ENCODE measurements at places on chromosomes 6 and 20.

- DNase-seq = no peak
These were observed 146.6 kb downstream of the DHX35 start for GRCh38 chr20:39108746-39109145.

DNA sequence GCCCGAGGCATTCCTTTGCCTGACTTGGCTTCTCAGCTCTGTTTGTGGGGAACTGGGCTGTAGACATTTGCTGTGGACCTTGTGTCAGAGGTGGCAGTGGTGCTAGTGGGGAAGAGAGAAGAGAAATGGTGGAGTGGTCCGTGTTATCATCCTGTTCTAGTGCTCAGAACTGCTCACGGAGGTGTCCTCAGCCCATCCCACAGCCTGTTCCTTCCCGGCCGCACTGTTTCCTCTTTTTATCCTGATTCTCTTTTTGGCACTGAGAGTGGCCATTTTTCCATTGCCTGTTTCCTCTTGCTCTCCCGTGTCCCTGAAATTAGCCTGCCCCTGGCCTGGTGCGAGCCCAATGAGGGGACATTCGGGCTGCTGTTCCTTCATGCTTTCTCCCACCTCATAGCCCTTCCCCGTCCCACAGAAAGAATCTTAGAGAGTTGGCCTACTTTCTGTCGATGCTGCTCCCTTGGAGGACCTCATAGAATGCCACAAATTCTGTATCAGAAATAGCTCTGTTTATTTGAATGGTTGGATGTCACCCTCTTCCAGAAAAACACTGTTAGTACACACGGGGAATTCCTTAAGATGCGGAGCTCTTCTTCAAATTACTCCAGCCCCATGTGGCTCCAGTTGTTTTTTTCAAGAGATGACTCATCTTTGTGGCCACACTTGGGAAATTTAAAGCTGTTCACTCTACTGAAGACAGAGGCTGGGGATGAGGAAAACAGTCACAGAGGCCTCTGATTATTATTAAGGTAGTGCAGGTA lies 26.1 kb downstream of the FARS2 start:
- DNase-seq = no peak

- DNase-seq = no peak
These were observed 18.6 kb upstream of the ENPP1 start for GRCh38 chr6:131789219-131789618.

DNA sequence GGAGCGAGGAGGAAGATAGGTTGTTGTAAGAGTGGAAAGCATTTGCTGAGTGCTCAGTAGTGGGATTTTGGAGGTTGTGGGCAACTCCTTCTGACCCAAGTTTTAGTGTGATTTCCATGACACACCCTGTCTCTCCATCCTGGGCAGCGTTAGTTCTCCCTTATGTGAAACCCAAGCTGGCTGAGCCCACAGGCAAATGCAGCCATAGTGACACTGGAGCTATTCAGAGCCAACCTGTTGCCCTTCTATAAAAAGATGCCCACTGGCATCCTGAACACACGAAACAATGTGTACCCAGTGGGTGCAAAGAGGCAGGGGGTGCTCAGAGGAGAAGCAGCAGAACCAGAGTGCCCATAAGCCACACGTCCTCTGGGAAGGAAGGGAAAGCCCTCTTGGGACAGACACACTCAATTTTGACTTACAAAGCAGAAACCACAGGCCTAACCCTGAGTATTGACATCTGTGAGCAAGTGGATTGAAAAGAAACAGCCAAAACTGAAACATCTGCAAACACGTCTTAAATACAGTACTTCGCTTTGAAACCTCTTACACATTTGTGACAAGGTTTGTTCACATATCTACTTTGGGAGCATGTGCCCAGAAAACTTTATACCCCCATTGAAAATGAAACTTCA lies 54.6 kb downstream of the BPIFB1 start:
- DNase-seq = no peak

All from activated naive CD8-positive, alpha-beta T cell treated with anti-CD3 and anti-CD28 coated beads, Interleukin-2, amount 50 U/mL, for 16 hours (primary cell).